ENCODE measurements at places on chromosomes 16 and 17.

DNA sequence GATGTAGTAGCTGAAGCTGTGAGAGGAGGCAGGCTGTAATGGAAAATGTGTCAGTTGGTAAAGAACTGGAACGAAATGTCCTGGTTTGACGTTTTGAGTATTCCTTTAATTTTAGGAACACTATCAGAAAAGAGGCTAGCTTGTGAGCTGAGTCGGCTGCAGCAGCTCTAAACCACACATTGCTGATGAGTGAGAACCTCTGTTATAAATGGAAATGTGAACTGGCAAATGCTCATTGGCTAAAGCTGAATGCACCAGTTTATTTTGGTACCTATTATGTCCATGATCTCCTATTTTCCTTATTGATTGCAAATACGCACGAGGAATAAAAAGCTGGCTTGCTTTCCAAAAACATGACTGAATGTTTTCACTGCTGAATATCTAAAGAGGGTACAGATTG is 11.0 kb upstream of the WIPI1 start:
- no peak for DNase-seq

DNA sequence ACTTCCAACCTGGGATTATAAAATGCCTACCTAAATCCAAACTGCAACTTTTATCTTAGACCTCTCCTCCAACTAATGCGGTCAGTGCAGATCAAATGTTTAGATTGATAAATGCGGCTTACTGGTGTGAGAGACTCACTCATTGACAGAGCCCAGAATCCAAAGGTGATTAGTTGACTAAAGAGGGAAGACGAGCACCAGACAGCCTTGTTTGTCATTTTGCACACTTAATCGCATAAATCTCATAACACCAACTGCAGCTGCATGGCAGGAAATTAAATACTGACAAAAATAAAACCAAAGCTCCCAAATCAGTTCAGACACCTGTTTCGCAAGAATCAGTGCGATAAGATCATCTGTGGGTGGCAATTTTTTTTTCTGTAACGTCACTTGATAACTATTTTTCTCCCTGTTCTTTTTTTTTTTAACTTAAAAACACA is 35.9 kb downstream of the NACA2 start:
- no peak for DNase-seq

- no peak for DNase-seq
Observed at GRCh38 chr17:59802160-59802559, 90.6 kb downstream of the TUBD1 start.

DNA sequence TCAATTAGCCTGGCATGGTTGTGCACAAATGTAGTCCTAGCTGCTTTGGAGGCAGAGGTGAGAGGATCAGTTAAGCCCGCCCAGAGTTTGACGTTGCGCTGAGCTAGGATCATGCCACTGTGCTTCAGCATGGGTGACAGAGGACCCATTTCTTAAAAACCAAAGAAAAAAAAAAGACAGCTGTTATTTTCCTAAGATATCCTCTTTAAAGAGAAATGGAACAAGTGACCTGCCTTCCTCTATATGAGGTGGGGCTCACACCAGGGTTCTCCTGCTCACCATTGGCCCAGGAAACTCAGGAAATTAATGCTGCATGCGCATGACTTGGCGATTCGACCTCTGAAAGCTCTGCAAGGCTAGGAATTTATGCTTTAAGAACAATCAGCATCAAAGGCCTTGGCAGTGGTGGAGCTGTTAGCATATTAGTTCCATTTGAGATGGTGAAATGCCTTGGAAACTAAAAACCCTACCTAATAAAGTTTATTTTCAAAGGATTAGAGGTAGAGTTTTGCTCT is 108.3 kb downstream of the RBFOX1 start:
- DNase-seq: no peak

- DNase-seq: no peak
Observed at GRCh38 chr16:15052747-15053476, 3.0 kb downstream of the NTAN1 start.

- no peak for DNase-seq
Observed at GRCh38 chr17:1779571-1780131, 17.8 kb downstream of the SERPINF1 start.

- DNase-seq: no peak
Observed at GRCh38 chr17:15920758-15921239, 24.1 kb upstream of the ADORA2B start.

DNA sequence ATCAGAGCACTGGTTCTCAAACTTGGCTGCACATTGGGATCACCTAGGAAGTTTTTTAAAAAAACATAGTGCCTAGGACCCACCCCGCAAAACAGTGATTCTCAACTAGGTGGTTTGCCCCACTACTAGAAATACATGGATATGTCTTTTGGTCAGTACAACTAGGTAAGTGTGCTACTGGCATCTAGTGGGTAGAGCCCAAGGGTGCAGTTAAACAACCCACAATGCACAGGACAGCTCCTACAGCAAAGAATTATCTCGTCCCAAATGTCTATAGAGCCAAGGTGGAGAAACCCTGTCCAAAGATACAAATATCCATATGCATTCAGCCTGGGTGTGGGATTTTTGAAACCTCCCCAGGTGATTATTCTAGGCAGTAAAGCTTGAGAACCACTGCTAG is 11.8 kb upstream of the ZNF19 start:
- no peak for DNase-seq

DNA sequence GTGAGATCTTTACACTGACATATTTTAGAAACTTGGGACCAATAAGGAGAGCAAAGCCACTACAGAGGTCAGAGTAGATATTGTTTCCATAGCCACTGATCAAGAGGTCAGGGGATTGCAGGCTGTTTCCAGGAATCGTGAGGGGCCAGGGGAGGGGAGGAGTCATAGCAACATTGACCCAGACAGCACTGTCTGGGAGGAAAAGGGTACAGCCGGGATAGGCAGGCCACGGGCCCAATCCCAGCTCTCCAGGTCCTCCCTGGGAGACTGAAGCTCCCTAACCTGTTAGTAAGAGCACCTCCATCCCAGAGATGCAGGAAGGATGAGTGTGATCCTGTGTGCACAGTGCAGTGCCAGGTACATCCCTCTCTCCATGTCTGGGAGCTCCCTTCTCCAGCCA is 48.5 kb upstream of the TMEM132E start:
- DNase-seq: no peak

- no peak for DNase-seq
Observed at GRCh38 chr16:84553873-84554399, 49.5 kb upstream of the MEAK7 start.

GRCh38 chr17:80615376-80615775 is 70.7 kb downstream of the RPTOR start:
- no peak for DNase-seq

- no peak for DNase-seq
Observed at GRCh38 chr17:27354491-27355081, 60.7 kb downstream of the WSB1 start.

Data from activated CD8-positive, alpha-beta memory T cell treated with anti-CD3 and anti-CD28 coated beads for 4 hours (primary cell).